Stimulated activated naive CD8-positive, alpha-beta T cell treated with anti-CD3 and anti-CD28 coated beads, Interleukin-15, Interleukin-2, amounts not matched to agents 100 U/mL and 50 U/mL, for 24 hours (primary cell): ENCODE measurements at places on chromosomes 3 and 15.

- no peak for DNase-seq
Measured at GRCh38 chr3:141128126-141128777, 77.1 kb downstream of the SPSB4 start.

DNA sequence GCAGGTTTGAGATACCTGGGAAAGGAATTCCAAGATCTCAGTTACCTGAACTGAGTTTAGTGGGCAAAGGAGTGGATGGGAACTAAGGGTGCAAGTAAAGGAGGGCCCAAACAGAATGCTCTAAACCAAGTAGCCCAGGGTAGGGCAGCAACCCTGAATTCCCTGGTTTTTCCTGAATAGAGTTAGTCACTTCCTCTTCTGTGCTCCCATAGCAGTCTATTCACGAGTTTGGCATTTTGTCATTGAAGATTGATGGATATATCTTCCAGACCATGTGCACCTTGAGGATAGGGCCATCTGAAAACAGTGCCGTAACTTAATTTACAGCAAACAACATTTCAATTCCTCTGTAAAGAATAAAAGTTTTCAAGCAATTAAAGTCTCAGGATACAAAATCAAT, 18.5 kb upstream of the PTX3 start:
- DNase-seq, result no peak

GRCh38 chr3:162366166-162366766, 869.7 kb downstream of the OTOL1 start:
- DNase-seq, result no peak

GRCh38 chr3:187789872-187790271, 44.6 kb upstream of the BCL6 start:
- no peak for DNase-seq

GRCh38 chr3:112353365-112353764, 20.4 kb downstream of the CD200 start:
- DNase-seq, result no peak

- no peak for DNase-seq
Measured at GRCh38 chr3:155443815-155444214, 150.3 kb upstream of the STRIT1 start.

- DNase-seq, result peak; percentile 44
Measured at GRCh38 chr3:45225465-45226205, 452 bp downstream of the TMEM158 start.

GRCh38 chr15:79403501-79403900, 28.6 kb upstream of the MINAR1 start:
- no peak for DNase-seq

DNA sequence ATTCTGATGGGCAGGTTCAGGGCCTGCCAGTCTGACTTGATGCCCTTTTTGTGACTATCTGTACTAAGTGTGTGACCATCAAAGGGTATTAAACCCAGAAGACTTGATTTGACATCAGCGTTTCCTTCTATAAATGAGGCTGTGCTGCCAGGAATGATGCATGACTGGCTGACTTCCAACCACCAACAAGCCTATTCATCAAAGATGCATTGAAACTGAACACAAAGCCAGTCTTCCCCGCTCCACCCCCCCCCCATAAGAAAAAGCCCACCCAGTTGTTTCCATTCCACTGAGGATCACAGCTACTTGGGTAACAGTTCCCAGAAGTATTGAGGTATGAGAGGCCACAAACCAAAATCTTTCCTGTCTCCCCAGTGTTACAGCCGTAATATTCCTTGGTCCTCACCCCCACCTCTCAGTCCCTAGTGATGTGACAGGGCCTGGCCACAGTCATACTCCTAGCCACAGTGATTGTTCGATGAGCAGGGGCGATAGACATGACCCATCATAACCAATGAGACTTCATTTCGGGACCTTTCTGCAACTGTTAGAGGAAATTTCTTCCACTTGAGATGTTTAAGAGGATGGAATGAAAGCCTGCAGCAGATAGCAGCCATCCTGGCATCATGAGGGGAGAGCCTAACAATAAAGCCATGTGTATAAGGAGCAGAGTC, 22.6 kb downstream of the SH3BP5 start:
- DNase-seq, result peak; percentile 37

- no peak for DNase-seq
Measured at GRCh38 chr3:160678292-160678842, 1.4 kb downstream of the ARL14 start.

DNA sequence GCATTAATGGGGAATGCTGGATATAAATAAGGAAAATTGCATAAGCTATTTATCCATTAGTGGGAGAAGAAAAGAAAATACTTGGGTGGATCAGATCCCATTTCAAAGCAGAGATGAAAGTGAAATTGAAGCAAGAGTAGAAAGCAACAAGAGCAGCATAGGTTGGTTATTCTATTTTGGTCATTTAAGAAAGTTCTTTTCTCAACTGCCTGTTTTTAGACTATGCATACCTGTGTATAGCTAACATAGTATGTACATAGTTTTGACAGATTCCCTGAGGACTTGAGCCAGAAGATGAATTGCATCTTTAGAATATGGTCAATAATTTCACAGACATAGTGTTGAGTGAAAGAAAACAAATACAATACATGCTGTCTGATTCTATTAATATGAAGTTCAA, 29.0 kb upstream of the DENND4A start:
- DNase-seq, result no peak

DNA sequence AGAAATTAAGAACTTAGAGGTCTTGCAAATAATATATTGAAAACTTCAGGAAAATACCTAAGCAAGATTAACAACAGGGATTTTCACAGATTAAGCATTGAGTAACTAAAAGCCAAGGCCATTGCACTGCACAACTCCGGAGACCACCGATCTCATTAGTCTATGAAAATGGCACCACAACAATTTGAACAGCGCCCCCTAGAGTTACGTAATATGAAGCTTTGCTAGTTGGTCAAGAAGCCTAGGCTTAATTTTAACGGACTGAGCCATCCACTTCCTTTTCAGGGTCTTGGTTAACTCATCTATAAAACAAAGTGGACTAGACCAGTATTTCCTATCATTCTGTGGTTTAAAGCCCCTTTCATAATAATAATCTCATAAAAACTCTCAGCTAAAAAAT, 24.8 kb downstream of the TMEM212 start:
- DNase-seq, result no peak

DNA sequence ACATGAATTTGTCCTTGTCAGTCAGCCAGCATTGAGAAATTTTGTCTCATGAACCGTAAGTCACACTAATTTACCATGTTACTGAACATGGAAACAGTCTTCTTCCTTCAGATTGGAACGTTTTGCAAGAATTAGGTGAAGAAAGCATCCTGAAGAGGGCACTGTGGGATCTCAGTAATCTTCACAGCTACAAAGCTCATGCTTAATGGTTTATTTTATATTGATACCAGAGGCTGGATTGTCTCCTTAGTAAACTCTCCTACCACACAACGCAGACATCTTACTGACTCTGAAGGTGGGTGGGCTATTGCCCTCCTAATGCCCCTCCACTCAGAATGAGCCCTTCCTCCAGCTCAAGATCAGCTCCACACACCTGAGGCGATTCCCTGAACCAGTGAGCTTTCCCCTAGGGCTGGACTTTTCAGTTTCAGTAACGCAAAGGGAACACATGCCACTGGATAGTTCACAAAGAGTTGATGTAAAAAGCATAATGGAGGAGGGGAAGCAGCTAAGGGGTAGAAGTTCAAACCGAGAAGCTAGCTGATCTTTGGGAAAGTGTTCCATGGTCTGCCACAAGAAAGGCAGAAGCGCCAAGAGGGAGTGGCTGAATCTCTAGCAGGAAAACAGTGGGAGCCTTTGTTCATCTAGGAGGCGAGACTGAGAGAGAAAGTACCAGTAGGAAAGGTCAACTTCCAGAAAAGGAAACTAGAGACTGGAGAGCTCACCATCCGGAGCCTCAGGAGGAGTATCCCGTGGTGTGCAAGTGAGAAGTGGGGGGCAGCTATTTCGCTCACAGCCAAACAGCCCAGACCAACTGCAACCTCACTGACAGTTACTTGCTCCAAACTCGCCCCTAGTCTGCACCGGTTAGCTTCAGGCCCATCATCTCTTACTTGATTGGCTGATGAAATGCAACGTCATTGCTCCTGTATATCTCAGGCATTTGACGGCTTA, at the start of gene SLC9C1:
Gene SLC9C1 (minus strand): TSS at position 849 of the 954 bp plus-strand sequence. CDS start 7,425 bp downstream, outside the sequence.
- DNase-seq, result peak; percentile 25

DNA sequence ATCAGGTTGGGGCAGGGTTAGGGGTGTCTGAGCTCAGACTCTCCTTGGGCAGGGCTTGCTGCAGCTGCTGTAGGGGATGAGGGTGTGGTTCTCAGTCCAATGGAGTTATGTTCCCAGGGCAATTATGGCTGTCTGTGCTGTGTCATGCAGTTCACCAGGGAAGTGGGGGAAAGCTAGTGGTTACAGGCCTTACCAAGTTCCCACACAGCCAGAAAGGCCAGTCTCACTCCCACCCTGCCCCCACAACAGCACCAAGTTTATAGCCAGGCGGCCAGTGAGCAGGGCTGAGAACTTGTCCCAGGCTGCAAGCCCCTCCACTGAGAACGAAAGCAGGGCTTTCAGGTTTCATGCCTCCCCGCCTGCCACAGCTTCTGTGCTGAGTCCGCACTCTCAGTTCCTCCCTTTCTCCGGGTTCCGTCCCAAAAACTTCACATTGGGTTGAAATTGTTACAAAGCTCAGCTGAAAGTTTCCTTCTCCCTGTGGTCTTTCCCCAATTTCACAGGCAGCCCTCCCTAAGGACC, 19.6 kb upstream of the CPOX start:
- DNase-seq, result no peak

DNA sequence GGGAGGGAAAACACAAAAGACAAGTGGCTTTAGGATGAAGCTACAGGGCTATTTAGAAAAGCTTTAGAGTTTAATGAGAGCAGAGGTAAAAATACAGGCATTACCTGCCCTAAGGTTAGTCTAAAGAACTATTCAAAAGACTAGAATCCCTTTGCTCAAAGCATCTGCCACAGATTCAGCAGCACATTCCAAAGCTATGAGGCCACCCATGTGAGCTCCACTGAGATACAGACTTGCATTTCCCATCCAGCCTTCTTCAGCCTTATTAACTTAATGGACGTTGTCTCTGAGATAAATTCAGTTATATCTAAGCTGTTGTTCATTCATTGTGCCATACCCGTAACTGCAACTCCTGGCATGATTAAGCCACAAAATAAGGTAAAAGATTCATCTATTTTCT, 25.4 kb downstream of the CXCR6 start:
- DNase-seq, result no peak

- no peak for DNase-seq
Measured at GRCh38 chr3:30476368-30477084, 129.9 kb upstream of the TGFBR2 start.

- no peak for DNase-seq
Measured at GRCh38 chr3:12990781-12991480, 82.3 kb downstream of the IQSEC1 start.
